ENCODE measurements at places on chromosomes 2 and 18.

- no peak for DNase-seq
These were observed 1312.5 kb downstream of the DSC3 start for GRCh38 chr18:29730073-29730472.

DNA sequence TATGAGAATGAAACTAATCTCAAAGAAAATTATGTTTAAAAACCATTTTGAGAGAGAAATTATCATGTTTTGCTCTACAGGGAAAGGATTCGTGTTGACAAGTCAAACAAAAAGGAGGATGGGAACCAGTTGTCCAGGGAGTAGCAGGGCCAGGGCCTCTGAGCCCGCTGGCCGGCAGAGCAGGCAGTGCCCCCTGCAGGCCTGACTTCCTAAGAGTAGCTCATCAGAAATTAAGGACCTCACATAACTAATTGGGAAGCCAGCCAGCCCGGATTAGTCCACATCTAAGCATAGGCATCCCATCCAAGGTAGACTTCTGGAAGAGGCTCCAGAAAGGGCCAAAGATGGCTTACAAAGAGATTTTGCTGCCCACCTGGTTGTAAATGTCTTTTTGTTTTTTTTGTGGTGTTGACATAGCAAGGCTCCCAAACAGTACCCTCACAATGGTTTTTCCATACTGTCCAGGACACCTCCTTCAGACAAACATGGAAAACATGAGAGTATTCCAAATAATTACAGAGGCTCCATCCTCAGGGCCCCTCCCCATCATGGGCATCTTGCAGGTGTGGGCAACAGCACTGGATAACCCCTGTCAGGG lies 241.2 kb upstream of the TANK start:
- peak; percentile 59 for DNase-seq

- no peak for DNase-seq
These were observed 157.3 kb upstream of the MMADHC start for GRCh38 chr2:149744865-149745264.

GRCh38 chr2:191171286-191171685 lies 20.5 kb upstream of the STAT4 start:
- no peak for DNase-seq

- DNase-seq = no peak
These were observed 7.7 kb upstream of the TMSB10 start for GRCh38 chr2:84897773-84898172.

GRCh38 chr2:204718607-204719006 lies 173.3 kb downstream of the PARD3B start:
- DNase-seq = no peak

- DNase-seq = no peak
These were observed 52.3 kb downstream of the MYCN start for GRCh38 chr2:15992457-15993231.

GRCh38 chr2:6352906-6353515 lies 512.7 kb downstream of the CMPK2 start:
- DNase-seq = peak; percentile 55

GRCh38 chr2:121755237-121756111 lies at the start of gene TSN:
TSN (plus strand) TSS chr2:121755651; CDS start chr2:121755780, 129 bp downstream.
- DNase-seq = peak; percentile 94

- no peak for DNase-seq
These were observed 47.9 kb downstream of the EML6 start for GRCh38 chr2:54771166-54771885.

GRCh38 chr2:186639939-186640338 lies 50.1 kb downstream of the ITGAV start:
- no peak for DNase-seq

DNA sequence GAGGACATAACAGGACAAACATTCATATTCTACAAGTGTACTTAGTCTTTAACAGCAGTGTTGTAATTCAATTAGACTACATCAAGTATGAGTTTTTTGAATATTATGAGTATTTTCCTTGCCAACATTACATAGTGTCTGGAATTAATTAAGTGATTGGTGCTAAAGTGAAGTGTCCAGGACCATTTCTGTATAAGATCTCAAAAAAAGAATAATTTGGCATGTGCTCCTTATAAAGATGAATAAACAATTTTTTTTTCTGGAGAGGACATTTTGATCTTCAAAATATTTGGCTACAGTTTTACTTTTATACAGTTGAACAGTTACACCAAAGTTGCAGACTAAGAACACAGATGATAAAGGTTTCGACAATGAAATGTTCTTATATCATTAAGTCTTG lies 15.1 kb upstream of the EPB41L3 start:
- no peak for DNase-seq

DNA sequence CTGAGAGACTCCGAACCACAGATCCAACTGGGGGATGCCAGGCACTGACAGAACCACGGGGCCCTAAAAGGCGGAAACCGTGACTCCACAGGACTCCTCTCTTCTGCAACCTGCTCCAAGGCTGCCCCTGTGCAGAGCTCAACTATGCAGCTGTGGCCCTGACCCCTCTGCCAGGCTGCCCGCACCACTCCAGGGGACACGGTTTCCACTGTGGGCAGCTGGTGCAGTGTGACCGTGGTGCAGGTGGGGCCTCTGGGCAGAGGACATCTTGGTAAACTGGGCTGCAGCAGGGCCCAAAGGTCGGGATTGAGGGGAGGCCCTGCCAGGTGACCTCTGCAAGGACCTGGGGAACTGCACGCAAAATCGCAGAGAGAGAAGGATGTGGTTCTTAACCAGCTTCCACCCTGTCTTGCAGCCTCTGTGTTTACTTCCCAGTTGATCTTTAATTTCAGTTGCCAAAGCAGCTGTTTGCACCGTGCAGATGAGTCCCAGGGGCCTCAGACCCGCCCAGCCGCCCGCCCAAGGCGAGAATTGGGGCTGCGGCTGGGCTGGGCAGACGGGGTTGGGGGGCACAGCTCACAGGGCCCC lies 104.6 kb upstream of the CTDP1 start:
- DNase-seq = no peak

DNA sequence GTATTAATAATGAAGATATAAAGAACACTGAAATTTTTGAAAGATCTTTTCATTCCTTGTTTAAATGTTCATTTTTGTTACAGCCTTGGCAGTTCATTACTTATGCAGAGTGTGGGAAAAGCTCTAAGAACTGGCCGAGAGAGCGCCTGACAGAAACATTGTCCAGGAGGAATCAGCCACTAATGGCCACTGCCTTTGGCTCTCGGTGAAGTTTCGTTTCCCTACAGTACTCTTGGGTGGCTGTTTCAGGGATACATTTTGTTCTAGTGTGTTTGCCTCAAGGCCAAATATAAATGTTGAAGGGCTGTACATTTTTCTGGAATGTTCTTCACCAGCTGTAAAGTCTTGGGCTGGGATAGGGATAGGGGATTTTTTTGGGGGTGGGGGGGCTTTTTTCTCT lies 10.7 kb downstream of the SPTBN1 start:
- DNase-seq = no peak

GRCh38 chr2:180208841-180209240 lies 201.7 kb upstream of the CWC22 start:
- no peak for DNase-seq

GRCh38 chr2:231449503-231450054 lies 14.7 kb downstream of the NCL start:
- DNase-seq = no peak

DNA sequence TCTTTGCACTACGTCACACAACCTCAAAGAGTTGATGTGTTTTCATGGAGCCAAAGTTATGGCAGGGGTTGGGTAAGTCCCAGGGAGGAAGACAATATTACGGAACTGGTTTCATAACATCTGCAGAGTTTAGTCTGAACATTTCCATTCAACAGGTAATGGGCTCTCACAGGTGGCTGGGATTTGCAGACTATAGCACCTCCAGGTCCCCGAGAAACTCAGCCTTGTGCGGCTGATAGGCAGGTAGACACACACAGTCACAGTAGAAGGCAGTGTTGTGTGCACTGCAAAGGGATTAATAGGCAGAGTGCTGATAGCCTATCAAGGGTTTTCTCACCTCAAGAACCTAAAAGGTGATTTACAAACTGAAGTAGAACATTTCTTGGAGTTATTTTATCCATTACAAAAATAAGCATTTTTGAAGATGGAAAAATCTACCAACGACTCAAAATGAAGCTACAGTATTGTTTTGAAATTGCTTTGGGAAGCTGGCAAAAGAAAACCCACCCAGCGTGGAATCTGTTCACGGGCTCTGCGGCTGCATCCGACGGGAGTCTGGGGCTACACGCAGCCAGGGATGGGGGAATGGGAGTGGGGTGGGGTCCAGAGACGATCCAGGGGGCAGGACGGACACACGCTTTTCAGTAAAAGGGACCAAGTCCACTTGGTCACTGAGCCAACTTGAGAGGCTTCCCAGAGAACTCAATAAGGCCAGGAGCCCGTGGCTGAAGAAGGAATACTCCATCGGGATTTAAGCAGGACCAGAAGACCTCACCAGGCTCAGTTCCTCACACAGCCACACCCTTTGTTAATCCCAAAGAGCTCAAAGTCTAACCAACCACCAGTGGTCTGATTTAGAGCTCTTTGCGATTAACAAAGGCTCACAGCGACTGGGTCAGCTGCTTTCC lies 82.9 kb downstream of the CHRNA1 start:
- peak; percentile 26 for DNase-seq

DNA sequence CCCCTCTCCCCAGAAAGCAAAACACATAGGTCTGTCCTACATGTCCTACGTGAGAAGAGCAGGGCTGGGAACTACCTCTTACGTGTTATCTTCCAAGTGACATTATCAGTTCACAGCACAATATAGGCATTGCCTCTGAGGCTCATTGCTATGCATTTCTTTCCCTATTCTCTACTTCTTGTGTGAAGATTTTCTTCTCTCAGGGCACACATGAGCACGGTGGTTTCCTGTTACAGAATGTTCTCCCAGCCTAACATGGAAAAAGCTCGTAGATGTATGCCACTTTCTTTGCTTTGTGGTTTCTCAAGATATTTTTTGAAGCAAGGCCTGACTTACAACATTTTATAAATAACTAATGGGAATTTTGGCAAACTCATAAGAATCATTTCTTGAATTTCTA lies 19.4 kb upstream of the DSC3 start:
- DNase-seq = no peak

DNA sequence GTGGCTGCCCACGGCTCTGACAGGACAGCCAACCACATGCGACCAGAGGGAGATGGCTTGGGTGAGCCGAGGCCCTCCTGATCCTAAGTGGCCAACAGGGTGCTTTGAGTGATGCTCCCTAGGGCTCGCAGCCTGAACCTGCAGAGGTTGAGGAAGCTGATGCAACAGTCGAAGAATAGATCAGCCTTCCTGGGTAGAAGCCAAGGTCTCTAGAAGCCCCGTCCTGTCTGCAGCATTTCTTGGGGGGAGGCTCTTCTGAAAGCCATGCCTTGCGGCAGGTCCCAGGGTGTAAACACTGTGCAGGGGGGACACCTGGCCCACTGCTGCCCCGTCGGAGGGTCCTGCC lies 136.4 kb downstream of the HDAC4 start:
- no peak for DNase-seq

GRCh38 chr2:181008407-181008806 lies 28.0 kb downstream of the UBE2E3 start:
- DNase-seq = peak; percentile 14

DNA sequence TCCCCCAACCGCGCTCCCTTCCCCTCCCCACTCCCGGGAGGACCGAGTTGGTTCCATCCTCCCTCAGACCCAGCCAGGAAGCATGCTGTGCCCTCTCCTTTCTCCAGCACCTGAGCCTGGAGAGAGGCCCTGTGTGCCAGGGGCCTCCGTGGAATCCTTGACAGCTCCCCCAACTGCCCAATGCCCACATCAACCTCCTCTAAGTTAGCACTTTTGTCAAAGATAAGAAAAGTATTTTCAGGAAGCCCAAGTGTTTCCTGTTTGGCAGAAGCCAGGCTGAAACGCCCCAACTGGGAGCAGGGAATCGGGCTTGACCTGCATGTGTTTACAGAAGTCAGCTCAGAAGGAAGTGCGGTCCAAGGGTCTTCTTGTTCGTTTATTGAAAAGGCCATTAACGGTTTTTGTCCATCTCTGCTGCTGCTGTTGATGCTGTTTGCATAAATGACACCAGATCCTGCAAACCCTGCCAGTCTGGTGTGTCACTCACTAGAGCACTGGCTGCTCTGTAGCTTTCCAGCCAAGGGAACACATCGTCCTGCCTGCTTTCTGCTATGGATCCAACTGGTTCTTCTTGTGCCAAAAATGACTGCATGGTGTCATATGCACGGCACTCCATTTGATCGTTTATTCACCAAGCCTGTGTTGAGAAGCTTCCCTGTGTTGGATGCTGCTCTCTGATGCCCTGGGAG lies 35.4 kb upstream of the COL6A3 start:
- no peak for DNase-seq

DNA sequence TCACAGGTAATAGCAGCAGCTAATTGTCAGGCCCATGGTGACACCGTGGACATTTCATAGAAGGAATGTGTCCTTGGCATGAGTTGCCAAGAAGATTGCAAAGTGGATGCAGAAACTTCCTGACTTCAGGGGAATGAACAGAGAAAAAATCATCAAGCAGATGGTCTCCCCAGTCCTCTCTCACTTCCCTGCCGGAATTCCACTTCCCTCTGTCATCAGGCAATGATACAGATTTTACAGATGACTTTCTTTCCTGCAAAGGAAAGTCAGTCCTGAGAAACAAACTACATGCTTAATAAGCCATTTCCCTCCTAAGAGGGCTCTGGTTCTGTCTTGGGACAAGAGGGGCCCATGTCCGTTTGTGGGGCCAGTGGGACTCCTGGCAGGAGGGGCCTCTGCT lies 45.7 kb downstream of the KCNF1 start:
- no peak for DNase-seq

GRCh38 chr2:151946899-151947812 lies 118.9 kb upstream of the ARL5A start:
- peak; percentile 72 for DNase-seq

DNA sequence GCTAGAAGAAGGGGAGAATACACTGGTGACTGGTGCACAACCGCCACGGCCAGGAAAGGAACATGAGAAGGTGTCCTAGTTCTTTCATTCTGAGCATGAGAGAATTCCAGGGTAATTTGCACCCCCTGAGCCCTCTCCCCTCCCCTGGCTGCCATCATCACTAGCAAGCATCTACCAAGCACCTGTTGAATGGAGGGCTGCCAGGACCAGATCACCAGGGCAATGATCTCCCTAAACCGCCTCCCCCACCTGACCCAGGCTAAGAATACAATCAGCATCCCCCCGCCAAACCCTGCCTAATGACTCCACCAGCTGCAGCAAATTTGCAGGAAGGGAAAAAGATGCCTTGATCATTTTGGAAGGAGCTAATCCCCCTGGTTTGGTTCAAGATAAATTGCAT lies 100.2 kb downstream of the STPG4 start:
- no peak for DNase-seq

- DNase-seq = no peak
These were observed 32.2 kb downstream of the KCTD18 start for GRCh38 chr2:200477667-200478131.

- no peak for DNase-seq
These were observed 126.8 kb downstream of the SLC8A1 start for GRCh38 chr2:40325116-40325515.

- DNase-seq = no peak
These were observed 55.4 kb downstream of the COLEC12 start for GRCh38 chr18:445055-445454.

GRCh38 chr18:11992096-11992790 lies 10.9 kb downstream of the IMPA2 start:
- DNase-seq = no peak
